Stimulated activated CD8-positive, alpha-beta memory T cell treated with anti-CD3 and anti-CD28 coated beads, Interleukin-2, amount 100 ng/mL, for 1 hour (primary cell): ENCODE measurements at places on chromosomes 1 and 21.
A peak's percentile ranks its signal among the peaks of the same experiment; 100 is the strongest.

DNA sequence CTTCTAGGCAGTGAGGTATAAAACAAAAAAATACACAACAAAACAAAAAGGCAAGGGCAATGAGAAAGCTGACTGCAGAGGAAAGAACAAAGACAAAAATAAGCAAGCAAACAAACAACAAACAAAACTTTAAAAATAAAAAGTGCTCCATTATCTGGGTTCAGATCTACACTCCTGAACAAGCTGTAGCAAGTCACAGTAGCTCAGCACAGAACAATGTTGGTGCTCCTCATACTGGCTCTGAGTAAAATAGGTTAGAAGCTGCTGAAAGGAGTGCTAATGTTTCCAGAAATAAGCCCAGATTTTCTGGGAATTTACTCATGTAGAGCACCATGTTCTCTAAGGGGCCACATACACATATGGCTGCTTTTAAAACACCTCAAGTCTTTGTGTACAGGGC is 16.6 kb upstream of the DUSP10 start:
- DNase-seq: no peak

- DNase-seq: no peak
These were observed 35.2 kb upstream of the ABCA4 start for GRCh38 chr1:94156096-94156625.

DNA sequence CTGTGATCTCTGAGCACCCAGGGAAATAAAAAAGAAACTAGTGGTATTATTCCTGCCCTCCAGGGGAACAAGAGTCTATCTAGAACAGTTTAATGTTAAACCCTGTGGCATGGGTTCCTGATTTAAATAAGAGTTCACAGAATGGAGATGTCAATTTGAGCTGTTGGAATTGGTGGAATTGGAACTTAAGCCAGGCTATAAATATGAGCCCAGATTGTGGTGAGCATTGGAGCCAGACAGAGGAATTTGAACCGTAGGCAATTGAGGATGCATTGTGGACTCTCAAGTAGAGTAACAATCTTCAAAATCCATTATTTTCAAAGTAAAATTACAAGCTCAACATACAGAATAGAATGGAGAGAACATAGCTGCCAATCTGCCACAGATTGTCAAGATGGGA is 98.2 kb downstream of the NEK7 start:
- no peak for DNase-seq

DNA sequence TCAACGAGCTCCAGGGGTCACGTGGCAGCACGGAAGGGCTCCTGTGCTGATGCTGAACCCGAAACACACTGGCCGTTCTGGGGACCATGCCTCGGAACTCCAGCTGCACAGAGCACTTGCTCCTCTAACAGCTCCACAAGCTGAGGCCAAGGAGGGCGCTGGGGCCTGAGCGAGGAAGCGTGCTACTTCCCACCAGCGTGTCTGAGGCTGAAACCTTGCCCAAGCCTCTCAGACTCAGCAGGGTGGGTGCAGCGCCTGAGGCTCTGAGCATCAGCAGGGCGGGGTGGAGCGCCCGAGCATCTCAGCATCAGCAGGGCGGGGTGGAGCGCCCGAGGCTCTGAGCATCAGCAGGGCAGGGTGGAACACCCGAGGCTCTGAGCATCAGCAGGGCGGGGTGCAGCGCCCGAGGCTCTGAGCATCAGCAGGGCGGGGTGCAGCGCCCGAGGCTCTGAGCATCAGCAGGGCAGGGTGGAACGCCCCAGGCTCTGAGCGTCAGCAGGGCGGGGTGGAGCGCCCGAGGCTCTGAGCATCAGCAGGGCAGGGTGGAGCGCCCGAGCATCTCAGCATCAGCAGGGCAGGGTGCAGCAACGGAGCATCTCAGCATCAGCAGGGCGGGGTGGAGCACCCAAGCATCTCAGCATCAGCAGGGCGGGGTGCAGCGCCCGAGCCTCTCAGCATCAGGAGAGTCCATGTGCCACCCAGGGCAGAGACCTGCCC is 9.6 kb downstream of the WRAP73 start:
- no peak for DNase-seq

- peak; percentile 14 for DNase-seq
These were observed 105.9 kb upstream of the C21orf91 start for GRCh38 chr21:17925000-17925610.

- DNase-seq: no peak
These were observed 919 bp downstream of the SLAMF6 start for GRCh38 chr1:160522136-160522535.

DNA sequence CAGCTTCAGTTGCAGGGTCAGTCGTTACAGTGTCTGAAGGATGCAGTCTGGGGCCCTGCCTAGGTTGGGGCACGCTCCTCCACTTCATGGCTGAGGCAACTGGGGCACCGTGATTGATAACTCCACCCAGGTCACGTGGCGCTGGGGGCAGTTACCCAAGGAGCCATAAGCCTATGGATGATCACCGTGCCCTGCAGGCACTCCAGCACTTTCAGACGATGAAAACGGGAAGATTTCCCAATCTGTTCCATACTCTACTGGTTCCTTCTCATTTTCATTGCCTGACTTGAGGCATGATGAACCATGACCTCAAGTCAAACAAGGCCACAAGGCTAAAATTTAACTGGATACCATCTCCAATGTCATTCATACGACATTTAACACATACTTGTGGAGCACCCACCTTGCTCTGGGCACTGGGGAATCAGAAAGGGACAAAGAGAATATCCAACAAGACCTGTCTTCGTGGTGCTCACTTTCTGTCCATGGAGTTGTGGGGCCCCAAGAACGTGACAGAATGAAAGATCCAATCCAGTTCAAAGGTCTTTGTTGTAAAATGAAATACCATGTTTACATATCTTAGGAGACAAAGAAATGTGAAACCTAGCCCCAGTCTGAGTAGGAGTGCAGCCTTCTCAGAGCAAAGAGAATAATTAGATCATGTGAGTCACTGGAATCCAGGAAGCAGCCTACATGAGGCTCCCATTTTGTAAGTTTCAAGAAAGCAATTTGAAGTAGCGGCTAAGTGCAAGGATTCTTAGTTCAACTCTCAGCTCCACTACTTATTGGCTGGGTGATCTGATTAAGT is 39.4 kb upstream of the SPOCD1 start:
- DNase-seq: no peak
